ENCODE measurements at places on chromosomes 7 and 10. TPM values are rescaled to one million over a fixed set of nuclear protein-coding genes. Genes with fewer than 3 reads are reported as not detected.

PLAC9 gene
- not detected for total RNA-seq

OSBPL3 gene
- 41.2 TPM for total RNA-seq

DNA sequence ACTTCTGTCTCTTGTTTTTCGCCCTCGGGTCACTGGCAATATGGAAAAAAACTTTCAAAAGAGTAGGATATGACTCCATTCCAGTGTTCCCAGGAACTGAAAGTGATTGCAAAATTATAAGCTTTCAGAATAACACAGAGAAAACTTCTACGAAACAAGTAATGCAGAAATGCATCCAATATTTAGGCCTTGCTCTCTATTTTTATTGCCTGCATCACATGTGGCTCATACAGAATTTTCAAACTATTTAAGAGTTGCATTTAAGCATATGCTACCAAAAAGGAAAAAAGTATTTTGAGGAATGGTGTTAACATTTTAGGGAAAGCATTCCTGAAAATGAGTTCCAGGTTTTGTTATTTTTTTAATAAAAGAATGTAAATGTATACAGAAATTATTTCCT is 228.0 kb downstream of the CACNB2 start:
- DNase-seq, result no peak

GRCh38 chr7:120813546-120814252 is 44.2 kb downstream of the TSPAN12 start:
- DNase-seq, result no peak

- no peak for DNase-seq
Measured at GRCh38 chr10:31926160-31926559, 2.5 kb downstream of the ARHGAP12 start.

DNA sequence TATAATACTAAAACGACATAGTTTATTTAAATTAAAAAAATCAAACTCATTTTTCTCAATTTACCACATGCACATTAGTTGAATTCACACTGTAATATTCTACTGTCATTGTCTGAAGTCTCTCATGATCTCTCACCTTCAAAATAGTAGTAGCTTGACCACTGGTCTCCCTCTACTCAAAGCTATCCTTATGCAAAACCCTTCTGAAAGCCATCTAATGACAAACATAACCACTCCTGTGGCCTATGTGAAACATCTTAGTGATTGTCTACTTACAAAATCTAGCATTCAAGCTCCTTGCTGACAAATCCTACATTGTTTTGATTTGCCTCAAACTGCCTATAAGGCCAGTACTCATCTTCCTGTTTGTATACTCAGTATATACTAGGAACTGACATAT is 606.0 kb upstream of the GHITM start:
- DNase-seq, result no peak

- DNase-seq, result no peak
Measured at GRCh38 chr10:25018703-25019102, 2.3 kb downstream of the THNSL1 start.

DNA sequence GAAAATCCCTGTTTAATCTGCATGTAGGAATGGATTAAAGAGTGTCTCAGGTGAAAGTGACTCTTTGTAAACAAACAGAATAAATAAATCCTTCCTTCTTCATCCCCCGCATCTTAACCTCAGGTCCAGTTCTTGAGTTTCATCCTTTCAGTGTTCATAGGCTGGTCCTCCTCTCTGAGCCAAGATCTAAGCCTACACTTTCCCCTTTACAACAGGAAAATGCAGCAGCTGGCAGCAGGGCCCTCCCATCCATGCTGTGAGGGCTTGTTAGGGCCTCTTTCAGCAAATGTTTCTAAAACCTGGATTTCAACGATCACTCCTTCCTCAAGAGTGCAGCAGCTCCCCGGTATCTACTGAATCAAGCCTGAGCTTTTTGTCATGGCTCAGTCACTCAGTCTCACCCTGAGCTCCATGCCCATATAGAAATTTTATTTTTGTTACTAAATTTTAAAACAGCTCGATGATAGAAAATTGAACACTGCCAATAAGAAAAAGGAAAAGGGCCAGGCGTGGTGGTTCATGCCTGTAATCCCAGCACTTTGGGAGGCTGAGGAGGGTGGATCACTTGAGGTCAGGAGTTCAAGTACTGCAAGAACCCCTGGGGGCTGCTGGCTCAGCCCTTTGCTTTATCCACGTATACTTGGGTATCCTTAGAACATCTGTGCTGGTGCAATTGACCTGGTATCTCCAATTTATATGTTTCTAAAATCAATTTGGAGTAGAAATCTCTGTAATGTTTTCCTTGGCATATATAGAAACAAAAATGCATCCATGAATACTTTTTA is 15.6 kb downstream of the BLNK start:
- DNase-seq, result no peak

- DNase-seq, result no peak
Measured at GRCh38 chr10:63887023-63887589, 365.9 kb downstream of the REEP3 start.

Data from activated CD4-positive, alpha-beta memory T cell treated with anti-CD3 and anti-CD28 coated beads for 36 hours (primary cell).